Foreskin keratinocyte (primary cell): ENCODE measurements at places on chromosomes 5 and 9. TPM values are rescaled to one million over a fixed set of nuclear protein-coding genes. Genes with fewer than 3 reads are reported as not detected.

DNA sequence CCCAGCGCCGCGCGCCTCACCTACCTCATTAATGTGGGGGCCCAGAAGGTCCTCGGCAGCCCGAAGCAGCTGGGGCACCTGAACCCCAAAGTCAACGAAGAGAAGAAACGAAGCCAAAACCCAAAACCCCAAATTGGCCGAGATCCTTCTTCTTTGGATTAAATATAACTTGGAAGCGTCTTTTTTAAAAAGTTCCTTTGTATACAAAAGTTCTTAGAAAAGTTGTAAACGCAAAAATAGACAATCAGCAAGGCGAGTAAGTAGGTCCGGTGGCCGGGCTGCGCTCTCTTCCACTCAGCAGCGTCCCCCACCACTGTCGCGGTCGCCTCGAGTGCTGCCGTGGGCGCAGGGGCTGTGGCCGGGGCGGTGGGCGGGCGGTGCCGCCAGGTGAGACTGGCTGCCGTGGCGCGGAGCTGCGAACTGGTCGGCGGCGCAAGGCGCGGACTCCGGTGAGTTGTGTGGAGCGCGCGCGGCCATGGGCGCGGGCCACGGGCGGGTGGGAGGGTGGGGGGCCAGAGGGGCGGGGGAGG is 360 bp downstream of the KLF4 start:
- DNase-seq: peak; percentile 50

GRCh38 chr9:121557581-121558447 is 58.2 kb upstream of the GGTA1 start:
- DNase-seq: peak; percentile 72

DNA sequence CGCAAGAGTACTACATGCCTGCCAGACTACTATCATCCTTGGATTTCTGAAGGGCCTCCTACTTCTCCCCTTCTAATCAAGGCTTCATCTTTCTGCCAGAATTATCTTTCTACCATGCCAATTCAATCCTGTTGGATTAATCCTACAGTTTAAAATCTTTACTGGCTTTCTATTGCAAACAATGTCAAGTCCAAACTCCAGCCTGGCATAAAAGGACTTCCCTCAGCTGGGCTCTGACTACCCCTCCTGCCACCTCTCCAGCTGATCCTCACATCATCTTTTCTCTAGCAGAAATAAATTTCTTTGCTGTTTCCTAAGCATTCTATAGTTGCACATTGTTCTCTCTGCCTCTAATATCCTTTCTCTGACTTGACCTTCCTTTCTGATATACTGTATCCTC is 119.7 kb upstream of the RAD23B start:
- DNase-seq: no peak

- no peak for DNase-seq
Measured at GRCh38 chr9:34490360-34490759, 31.8 kb downstream of the DNAI1 start.

BARHL1 gene
- total RNA-seq: not detected in 2 replicates

GRCh38 chr5:157384971-157385709 is 74.9 kb upstream of the NIPAL4 start:
- peak; percentile 83 for DNase-seq

MAMDC2 gene
- total RNA-seq: 9.4 and 22.7 TPM in 2 replicates

DNA sequence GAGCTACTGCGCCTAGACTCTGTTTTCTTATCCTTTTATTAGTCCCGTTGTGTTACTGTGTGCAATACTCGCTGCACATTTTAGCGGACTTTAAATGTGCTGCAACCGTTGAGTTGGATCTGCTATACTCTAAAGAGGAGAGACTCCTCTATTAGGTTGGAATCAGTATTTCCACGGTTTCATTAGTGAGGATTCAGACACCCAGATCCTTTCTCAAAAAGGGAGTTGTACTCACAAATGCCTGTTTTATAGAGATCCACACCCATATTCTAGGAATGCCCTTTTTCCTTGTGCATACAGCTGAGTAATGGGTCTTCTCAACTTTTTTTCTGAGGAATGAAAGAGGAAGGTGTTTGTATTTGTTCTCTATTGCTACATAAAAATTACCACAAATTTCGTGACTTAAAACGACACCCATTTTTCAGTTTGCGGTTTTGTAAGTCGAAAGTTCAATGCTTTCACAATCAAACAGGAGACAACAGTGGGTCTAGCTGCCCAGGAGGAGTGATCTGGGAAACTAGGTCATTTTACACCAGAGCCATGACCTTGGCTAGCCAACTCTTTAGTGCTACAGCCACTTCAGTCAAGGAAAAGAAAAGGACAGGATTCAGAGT is 52.8 kb upstream of the SLC44A1 start:
- no peak for DNase-seq

- DNase-seq: no peak
Measured at GRCh38 chr9:121075251-121076036, 689 bp downstream of the CNTRL start.

DNA sequence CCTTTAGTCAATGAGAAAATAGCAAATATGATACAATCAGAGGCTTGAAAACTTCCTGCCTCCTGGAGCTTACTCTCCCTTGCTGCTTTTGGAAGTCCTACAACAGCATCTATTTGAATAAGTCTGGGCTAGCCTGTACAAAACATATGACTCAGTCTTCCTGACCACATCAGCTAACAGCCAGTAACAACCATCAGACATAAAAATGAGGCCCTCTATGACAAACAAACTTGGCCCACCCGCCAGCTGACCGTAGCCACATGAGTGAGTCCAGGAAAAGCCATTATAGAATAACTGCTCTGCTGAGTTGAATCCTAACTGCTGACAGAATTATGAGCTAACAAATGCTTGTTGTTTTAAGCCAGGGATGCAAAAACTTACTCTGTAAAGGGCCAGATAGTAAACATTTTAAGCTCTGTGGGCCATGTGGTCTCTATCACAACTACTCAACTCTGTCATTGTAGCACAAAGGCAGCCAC is 347.6 kb downstream of the PTPRD start:
- DNase-seq: peak; percentile 89

MCTP1 gene
- 0.44 and 1.3 TPM in 2 replicates for total RNA-seq

DNA sequence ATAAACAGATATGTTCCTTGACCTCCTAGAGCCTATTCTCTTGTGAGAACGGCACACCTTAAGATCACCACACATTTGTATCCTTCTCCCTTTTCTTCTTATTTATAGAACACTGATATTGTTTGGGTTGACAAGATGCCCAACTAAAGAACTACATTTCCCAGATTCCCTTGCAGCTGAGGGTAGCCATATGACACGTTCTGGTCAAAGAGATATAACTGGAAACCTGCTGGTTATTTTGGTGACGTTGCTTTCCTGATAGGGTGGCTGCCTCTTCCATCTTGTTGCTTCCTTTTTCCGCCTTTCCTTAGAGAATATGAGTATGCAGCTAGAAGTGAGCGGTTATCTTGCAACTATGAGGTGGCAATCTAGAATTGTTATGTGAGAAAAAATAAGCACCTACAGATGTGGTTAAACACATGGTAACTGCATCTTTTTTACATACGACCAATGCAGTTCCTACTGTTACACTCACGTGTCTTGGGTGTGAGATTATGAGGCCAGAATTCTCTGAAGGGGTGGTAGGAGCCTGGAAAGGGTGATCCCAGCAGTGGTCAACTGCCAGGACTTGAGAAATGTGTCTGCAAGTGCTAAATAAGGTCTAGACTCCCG is 72.9 kb downstream of the SEC61B start:
- no peak for DNase-seq

GRCh38 chr9:19028835-19029451 is 4.1 kb downstream of the SAXO1 start:
- no peak for DNase-seq

PALM2AKAP2 gene
- total RNA-seq: 6.6 and 8.9 TPM in 2 replicates

TAF11L10 gene
- total RNA-seq: not detected in 2 replicates

RASEF gene
- 0.07 and 0.31 TPM in 2 replicates for total RNA-seq

NSMF gene
- total RNA-seq: 28.9 and 29.1 TPM in 2 replicates

GLDC gene
- total RNA-seq: 0.99 and 1.3 TPM in 2 replicates

- no peak for DNase-seq
Measured at GRCh38 chr5:17743580-17744435, 109.5 kb downstream of the TAF11L14 start.

SLC34A3 gene
- total RNA-seq: not detected in 2 replicates

NIPSNAP3A gene
- 16.5 and 24.7 TPM in 2 replicates for total RNA-seq

GRCh38 chr9:126472198-126472947 is 141.4 kb upstream of the LMX1B start:
- no peak for DNase-seq

OBP2B gene
- not detected in 2 replicates for total RNA-seq

DNA sequence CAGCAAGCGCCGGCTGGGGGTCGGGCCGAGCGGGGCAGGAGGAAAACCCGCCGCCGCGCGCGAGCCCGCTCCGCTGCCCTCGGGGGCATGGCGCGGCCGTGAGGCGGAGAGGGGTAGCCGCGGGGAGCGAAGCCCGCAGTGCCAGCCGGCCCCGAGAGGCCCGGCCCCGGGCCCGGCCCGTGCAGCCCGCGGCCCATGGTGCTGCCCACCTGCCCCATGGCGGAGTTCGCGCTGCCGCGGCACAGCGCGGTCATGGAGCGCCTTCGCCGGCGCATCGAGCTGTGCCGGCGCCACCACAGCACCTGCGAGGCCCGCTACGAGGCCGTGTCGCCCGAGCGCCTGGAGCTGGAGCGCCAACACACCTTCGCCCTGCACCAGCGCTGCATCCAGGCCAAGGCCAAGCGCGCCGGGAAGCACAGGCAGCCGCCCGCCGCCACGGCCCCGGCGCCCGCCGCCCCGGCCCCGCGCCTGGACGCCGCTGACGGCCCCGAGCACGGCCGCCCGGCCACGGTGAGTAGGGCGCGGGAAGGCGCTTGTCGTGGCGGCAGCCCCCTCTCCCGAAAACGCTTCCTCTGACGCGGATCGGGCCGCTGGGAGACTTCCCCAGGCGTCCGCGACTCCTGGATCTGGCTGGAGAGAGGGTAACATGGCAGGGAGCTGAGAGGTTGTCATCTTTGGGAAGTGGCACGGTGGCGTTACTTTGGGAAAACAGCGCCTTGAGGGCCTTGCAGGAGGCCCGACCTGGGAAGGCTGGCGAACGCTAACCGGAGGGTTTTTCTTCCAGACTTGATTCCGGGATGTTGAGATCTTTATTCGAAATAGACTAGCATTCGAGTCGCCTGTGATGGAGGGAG is 523 bp downstream of the MAML1 start:
- DNase-seq: peak; percentile 11

ZNF622 gene
- 35.8 and 38.7 TPM in 2 replicates for total RNA-seq

GRCh38 chr5:113166852-113167366 is 190.3 kb downstream of the DCP2 start:
- peak; percentile 98 for DNase-seq

DNA sequence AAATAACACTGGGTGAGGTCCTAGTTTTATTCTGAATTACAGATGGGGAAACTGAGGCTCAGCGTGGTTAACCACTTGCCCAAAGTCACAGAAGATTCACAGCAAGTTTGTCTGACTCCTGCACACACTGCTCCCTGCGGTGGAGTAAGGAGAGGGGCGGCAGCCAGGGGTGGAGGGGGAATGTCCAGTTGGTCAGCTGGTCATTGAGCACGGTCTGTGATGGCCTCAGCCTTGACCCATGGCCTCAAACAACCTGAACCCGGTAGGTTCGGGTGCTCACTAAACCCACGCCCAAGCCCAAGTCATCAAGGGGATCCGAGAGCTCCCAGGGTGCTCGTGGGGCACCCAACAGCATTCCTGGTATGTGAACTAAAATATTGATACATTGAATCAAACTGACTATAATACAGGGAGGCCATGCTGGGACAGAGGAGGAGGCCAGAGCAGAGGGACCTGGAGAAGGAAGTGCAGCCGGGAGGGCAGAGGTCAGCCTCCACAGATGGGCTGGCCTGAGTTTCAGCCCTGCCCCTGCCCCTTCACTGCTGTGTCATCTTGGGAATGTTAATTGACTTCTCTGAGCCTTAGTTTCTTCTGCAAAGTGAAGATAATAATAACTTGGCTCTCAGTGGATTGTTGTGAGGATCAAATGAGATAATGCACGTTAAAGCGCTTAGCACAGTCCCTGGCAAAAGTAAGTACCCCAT is 3.6 kb upstream of the IL17B start:
- DNase-seq: no peak

GRCh38 chr5:110865400-110866094 is 126.7 kb downstream of the SLC25A46 start:
- DNase-seq: no peak

DNA sequence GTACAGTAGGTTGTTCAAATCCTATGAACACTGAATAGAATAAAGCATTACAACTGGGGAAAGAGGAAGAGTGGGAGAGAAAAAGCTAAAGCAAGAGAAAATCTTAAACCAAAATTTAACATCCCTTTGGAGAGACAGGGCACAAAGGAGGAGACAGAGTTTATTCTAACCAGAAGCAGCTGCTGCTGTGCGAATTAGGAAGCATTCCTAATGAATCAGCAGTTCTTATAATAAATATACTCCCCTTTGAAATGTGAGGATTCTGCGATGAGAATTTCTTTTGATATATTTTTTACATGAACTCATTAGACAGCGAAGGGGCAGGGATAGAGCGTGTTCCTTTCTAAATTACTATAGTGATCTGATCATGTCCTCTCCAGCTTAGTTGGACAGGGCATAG is 233.4 kb downstream of the DENND1A start:
- DNase-seq: no peak

PCDHB12 gene
- not detected in 2 replicates for total RNA-seq

GRCh38 chr9:138070815-138071214 is 193.2 kb downstream of the CACNA1B start:
- no peak for DNase-seq

LVRN gene
- total RNA-seq: 0.07 TPM in 1 of 2 replicates, not detected in the other

DNA sequence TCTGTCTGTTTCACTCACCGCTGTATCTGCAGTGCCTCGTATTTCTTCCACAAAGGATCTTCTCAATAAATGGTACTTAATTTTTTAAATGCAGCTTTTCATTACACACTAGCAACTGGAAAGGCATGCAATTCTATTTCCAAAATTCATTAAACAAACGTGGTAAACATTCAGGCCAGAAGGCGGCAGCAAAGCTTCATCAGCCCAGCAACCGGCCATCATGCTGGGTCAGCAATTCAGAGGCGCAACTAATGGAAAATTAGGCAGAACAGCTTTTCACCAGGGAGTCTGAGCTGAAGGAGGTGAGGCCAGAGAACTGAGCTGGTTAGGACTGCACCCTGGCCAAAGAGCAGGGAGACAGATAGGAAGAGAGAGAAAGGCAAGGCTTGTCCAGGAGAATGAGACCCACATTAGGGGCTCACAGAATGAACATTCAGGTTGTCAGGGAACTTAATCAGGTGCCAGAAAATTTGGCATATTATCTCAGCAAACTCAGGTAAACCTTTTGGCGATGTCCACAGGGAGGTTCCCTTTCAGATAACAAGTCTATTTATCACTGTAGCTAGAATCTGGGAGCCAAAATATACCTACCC is 17.7 kb upstream of the RNF180 start:
- no peak for DNase-seq

GRCh38 chr5:176820937-176821336 is 10.6 kb downstream of the UNC5A start:
- no peak for DNase-seq

TTC23L gene
- 0.14 TPM in 1 of 2 replicates, not detected in the other for total RNA-seq
